Activated CD4-positive, alpha-beta T cell treated with anti-CD3 and anti-CD28 coated beads, Interleukin-2, amount 50 U/mL, for 16 hours (primary cell): ENCODE measurements at places on chromosomes 5 and 9.
A peak's percentile ranks its signal among the peaks of the same experiment; 100 is the strongest.

GRCh38 chr9:133861086-133861485 lies 122.9 kb upstream of the SARDH start:
- DNase-seq, result no peak

GRCh38 chr5:143186623-143187022 lies 216.9 kb downstream of the NR3C1 start:
- peak; percentile 21 for DNase-seq

DNA sequence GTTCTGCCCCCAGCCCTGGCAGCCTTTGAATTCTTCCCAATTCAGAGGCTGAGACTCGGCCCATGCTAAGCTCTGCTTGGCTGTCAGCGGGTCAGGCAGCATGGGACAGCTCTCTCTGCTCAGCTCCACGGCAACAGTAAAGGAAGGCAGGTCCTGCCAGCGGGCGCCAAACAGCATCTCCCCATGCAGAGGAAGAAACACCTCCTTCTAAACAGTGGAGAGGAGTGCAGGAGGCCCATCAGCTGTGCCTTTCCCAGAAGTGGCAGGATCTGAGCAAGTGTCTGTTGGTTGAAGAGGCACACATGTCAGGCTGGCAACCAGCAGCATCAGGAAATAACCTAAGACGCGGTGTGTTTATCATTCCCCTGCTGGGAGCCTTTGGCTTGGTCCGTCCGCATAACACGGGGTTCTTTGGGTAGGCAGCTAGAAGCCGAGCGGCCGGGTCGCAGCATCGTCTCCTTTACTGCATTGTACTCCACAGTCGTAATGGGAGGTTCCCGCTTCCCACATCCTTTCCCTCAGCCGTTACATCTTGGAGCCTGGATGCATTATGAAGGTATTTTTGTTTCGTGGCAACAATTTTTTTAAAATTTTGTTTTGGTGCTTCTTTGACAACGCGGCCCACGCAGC lies 42.7 kb upstream of the NCS1 start:
- no peak for DNase-seq

GRCh38 chr5:132227235-132227484 lies 493 bp downstream of the P4HA2 start:
- no peak for DNase-seq

- DNase-seq, result no peak
Measured at GRCh38 chr5:13505326-13505725, 439.2 kb downstream of the DNAH5 start.

GRCh38 chr9:133106511-133107244 lies 14.4 kb downstream of the RALGDS start:
- no peak for DNase-seq

GRCh38 chr9:116144038-116144437 lies 9.6 kb upstream of the PAPPA start:
- DNase-seq, result no peak

DNA sequence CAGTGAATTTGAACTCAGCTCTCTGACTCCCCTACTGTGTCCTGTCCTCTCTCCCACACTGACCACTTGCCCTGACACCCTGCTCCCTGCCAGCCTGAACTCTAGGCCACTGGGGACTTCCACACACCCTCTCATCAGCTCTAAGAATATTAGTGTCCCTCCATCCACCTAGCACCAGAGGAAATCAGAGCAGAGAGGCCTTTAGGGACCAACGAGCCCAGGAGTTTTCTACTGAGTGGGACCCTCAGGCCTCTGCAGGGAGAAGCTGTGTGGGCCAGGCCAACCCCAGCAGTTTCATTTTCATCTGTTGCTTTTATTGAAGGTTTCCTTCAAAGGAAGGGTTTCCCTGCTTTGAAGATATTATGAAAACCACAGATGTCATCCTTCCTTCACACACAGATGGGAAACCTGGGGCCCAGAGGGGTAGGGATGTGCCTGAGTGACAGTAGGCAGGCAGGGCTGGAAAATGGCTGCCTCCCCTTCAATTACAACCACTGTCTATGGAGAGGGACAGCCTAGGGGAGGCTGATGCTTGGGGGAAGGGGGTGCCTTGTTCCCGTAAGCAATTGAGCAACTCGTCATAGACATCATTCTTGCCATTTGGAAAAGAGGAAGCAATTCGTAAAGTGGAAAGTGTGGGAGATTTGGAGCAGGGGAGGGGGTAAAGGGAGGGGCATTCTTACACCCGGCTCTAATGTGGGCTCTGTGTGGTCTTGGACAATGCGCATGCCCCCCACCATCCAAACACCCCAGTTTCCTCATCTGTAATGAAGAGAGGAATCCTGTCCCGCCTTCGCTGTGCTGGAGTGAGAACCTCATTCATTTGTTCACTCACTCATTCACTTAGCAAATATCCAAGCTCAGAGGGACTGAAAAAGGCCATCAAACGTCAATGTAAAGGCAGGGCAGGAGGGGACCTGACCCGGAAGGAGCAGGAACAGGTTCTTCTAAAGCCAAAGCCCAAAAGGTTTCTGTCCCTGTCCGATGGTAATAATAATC lies 3.9 kb downstream of the GLIPR2 start:
- DNase-seq, result peak; percentile 41

- DNase-seq, result peak; percentile 67
Measured at GRCh38 chr9:34171753-34172535, 6.9 kb upstream of the UBAP1 start.

- no peak for DNase-seq
Measured at GRCh38 chr9:29838491-29839020, 2265.3 kb upstream of the C9orf72 start.

DNA sequence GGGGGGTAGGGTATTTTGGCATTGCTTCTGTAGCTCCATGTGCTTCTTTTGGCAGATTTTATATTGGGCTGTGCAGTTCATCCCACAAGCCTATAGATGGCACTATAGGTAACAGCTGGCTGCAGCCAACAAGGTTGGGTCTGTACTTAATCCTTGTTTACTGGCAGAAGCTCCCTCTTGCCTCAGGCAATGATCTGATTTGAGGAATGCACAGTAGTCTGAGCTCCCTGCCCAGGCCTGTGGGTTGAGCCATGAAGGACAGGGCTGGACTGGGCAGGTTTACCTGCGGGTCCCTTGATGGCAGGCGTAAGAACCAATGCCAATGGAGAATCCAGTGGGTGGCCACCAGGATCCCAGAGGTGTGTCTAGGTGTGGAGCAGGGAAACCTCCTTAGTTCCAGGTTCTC lies 11.7 kb upstream of the OR1J2 start:
- DNase-seq, result peak; percentile 45

DNA sequence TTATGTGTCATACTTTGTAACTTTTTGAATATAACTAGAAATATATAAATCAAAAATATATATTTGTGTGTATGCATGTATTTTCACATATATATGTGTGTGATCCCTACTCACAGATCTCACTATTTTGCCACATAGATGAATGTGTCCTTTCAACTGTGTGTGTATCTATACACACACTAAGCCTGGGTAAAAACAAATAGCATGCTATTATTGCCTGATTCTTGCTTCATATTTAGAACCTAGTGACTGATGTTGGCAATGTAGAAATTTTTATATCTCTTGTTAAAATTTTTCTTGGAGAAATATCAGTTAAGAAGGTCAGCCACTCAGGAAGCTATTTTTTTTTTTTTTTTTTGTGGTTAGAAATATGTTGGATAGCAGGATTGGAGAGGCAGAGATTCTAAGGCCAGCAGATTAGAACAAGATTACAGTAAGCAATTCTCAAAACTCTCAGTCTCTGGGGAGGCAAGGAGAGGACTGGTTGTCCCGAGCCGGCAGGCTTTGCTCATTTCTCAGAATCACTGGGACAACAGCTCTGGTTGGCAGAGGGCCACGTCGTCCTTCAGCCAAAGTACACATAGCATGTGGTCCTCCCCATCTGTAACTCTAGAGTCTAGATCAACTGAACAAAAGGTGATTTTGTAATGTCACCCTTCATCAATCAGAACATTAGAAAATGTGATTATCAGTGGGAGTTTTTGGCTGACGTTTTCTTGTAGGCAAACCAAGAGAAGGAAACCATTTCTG lies 19.7 kb downstream of the C6 start:
- no peak for DNase-seq

DNA sequence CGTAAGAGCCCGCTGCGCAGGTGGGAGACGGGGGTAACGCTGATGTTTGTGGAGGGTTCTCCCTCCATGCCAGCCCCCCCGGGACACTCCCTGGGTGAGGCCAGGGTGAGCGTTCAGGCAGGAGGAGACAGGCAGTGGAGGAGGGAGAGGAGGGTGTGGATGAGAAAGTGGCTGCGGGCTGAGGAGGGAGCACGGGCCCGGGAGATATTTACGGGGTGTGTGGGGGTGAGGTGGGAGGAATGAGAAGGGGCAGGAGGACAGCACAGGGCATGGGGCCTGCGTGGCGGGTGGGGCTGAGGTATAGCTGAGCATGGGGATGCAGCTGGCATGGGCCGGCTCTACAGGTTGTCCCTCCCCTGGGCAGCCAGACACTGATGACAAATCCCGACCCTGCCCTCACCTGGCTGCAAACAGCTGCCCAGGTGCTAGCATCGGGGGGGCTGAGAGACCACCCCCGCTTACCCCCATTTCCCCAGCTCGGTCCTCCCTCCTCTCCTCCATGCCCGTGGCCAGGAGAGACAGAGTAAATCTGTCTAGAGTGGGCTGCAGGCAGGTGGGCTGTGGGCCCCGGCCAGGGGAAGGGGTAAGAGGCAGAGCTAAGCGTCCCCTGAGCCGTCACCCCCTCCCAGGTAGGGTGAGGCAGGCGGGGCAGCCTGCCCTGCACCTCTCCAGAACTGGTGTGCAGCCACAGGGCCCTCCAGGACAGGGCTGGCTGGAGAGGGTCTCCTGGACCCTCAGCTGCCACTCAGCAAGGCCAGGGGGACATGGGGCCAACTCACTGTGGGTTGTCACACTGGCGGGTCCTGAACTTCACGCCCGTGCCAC lies 79.2 kb downstream of the ZNF354C start:
- no peak for DNase-seq

DNA sequence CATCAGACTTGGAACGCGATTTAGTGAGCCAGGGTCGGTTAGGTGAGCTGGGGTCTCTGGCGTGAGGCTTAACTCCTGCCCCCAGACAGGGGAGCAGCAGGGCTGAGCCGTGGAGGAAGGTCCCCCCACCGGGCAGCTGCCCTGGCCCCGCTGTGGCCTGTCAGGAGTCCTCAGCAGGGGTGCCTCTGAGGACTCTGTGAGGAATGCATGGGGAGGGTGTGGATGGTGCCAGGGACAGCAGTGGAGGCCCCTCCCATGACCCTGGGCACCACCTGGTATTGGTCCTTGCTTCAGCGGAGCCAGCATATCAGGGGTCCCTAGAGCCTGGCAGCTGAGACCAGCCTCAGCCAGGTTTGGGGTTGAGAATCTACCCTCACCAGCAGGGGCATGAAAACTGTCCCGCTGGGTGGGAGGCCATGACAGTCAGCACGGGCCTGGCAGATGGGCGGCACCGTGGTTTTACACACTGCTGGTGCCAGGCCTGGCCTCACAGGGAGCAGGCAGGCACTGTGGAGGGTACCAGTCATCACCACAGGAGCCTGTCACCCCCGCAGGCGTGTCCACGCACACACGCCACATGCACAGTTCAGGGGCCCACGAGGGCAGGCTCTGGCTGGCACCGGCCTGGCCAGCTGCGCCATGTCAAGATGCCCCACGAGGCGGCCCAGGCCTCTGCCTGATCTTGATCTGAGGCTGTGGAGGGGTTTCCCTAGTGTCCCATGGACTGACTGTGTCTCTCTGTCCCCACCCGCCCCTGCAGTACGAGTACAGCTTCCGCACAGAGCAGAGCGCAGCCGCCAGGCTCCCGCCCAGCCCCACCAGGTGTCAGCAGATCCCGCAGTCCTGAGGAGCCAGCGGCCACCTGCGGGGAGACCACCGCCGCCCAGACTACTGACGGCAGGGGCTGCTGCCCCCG lies 111.1 kb upstream of the LMX1B start:
- no peak for DNase-seq

DNA sequence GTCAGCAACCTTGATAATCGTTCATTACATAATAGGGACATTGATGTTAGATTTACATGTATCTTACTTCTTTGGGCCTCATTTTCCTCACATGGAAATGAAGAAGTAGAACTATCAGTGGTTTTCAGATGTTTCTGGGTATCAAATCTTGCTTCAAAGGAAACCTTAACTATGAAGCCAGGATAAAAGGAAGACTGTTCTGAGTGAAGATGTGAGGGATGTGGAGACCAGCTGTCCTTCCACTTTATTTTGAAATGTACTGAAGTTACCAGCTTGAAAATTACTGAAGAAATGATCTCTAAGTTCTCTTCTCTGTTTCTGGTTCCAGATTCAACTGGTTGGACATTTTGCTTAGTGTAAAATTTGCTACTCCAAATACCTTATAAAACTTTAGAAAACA lies 186.0 kb downstream of the ADAMTSL1 start:
- no peak for DNase-seq

DNA sequence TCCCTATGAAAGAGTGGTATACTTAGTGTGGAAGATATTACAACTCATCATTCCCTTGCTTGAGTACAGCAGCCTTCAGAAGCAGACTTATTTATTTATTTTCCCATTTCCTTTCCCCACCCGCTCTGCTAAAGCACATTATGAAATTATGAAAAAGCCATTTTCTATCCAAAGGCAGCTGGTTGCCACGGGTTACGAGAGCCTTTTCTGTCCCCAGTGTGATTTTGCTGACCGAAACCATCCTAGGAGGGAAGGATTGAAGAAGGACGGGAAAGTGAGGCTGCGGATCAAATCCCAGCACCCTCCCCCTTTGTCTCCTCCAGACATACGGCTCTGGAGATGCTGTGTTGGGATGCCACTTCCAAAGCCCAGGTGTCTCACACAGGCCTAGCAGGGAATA lies 246.9 kb downstream of the TLR4 start:
- no peak for DNase-seq

DNA sequence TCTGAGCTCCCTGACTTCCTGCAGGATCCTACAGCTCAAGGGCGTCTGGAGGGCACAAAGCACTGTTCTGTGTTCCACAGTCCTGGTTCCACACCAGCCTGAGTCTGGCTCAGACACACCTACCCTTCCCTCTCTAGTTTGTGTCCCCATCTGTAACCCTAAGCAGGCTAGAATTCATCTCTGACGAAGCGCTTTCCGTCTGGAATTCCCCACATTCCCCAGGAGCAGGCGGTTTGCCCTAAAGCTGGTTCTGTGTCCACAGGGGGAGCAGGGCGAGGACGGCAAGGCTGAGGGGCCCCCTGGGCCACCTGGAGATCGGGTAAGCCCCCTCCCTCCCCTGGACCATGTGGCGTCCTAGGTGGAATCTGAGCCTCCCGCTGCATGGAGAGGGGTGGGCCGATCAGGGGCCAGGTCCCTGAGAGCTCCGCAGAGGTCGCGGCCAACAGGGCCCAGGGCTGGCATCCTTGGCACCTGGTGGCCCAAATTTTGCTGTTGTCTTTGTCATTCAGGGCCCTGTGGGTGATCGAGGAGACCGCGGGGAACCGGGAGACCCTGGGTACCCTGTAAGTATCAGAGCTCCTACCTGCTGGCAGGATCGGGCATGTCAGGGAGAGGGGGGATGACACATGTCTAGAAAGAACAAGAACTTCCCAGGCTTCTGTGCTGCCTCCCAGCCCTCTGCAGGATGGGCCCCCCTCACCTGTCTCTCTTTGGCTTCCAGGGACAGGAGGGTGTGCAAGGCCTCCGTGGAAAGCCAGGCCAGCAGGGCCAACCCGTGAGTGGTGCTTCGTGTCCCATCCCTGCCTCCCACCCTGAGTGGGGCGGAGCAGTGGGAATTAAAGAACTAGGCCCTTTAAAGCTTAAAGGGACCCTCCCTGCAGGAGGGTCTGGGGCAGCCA lies 34.5 kb upstream of the ORM1 start:
- no peak for DNase-seq

- DNase-seq, result no peak
Measured at GRCh38 chr9:117462861-117463260, 48.0 kb upstream of the ASTN2 start.
